ENCODE measurements at places on chromosomes 5 and 9. TPM values are rescaled to one million over a fixed set of nuclear protein-coding genes. Genes with fewer than 3 reads are reported as not detected.

GRCh38 chr9:130933114-130934046, 5.7 kb downstream of the FIBCD1 start:
- no peak for DNase-seq

- DNase-seq: no peak
These were observed 143.4 kb downstream of the ZNF608 start for GRCh38 chr5:124602925-124603650.

Gene UBTD2
- total RNA-seq: 18.3 TPM

Gene DRD1
- total RNA-seq: 0.77 TPM

Gene AK8
- 0.92 TPM for total RNA-seq
